ENCODE measurements at places on chromosomes 1 and 21.

GRCh38 chr1:9441451-9442133 is 97.7 kb upstream of the SLC25A33 start:
- DNase-seq, result no peak

- DNase-seq, result no peak
These were observed 66.1 kb downstream of the CD2 start for GRCh38 chr1:116820369-116820768.

DNA sequence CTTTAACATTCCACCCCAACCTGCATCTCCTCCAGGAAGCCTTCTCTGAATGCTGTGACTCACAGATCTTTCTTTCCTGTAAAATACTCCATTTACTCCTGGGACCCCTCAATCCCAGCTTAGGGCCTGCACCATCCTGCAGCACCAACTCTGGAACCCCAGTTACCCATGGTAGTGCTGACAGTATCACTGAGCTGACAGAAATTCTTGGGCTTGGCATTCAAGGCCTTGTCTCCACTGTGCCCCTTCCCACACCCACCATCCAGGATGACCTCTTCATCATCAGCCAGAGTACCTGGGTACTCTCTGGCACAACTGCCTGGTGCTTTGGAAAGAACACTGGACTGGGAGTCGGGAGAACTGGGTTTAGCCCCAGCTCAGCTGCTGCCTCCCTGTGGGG is 8.3 kb downstream of the CYB5RL start:
- DNase-seq, result no peak

DNA sequence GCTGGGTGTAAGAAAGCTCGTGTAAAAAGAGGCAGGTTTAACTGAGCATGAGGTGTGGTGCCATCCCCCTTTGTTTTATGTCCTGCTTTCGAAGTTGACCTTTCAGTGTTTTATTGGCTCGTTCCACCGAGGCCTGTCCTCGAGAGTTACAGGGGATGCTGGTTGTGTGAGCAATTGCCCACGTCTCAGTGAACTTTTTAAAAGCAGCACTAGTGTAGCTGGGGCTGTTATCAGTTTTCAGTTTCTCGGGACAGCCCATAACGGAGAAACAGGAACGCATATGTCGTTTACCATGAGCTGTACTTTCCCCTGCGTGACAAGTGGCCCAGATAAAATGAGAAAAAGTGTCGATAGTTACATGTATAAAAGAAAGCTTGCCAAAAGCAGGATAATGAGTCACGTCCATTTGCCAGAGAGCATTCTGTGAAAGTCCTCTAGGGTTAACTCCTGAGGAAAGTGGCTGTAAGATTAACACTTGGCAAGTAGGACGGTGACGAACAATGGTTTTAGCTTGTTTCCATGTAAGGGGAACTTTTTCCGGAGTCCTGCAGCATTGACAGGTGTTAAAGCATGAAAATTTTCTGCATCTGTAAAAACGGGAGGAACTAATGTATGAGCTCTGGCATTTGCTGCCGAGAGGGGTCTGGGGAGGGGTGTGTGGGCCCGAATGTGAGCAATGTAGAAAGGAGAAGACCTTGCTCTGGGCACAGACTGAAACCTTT is 7.8 kb upstream of the LRRC47 start:
- no peak for DNase-seq

DNA sequence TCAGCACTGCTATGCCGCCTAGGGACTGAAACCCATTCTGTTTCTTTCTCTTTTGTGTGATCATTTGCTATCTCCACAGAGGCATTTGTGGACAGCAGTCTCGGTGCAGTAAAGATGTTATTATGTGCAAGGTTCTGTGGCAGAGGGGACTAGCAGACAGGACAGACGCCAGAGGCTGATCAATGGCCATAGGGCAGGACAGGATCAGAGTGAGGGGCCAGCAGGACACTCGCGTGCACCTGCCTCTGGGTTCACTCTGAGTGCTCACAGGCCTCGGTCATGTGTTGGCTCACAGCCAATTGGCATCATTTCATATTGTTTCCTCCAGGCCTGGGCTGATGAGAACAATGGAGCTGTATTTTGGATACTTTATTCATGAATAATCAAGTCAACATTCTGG is 212.6 kb downstream of the TGFB2 start:
- DNase-seq, result no peak

- no peak for DNase-seq
These were observed 35.1 kb downstream of the DIRAS3 start for GRCh38 chr1:68015369-68015768.

DNA sequence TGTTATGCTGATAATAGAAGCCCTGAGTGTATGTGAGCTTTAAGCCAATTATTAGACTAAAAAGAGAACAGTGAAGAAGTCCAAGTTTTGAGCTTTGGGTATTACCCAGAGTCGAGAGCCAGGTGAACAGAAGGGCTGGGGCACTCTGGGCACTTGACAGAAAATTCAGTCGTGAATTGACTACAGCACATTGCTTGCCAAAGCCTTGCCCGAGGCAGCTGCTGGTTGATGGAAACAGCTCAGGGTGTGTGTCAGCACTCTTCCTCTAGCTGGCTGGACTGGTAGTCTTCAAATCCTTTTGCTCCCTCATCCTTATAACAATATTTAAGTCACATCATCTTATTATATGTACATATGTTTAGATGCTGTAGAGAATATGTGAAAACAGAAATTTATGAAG is 21.3 kb downstream of the PDE4B start:
- DNase-seq, result no peak

- DNase-seq, result no peak
These were observed 12.7 kb upstream of the B3GALNT2 start for GRCh38 chr1:235516862-235517446.

DNA sequence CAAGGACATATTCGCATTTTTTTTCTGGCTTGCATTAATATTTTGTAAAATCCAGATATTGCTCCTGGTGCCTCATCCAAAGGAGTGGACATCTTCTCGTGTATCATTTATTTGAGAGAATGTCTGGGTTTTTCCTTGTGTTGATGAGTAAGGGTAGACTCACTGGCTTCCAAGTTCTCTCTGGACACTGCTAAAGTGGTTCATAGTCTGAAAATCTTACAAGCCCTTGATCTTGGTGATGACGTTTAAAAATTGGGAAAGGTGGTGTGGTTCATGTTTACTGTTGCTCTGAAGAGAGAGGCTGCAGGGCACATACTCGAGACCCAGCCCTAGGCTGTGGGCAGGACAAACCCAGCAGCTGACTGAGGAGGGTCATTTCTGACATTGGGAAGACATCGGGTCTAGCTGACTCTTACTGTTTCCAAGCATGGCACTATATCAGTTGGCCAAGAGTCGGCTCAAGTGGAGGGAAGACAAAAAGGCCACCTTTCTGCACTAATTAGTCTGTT is 296.2 kb downstream of the LMX1A start:
- no peak for DNase-seq

GRCh38 chr1:225532240-225532944 is 104.6 kb upstream of the LBR start:
- no peak for DNase-seq

DNA sequence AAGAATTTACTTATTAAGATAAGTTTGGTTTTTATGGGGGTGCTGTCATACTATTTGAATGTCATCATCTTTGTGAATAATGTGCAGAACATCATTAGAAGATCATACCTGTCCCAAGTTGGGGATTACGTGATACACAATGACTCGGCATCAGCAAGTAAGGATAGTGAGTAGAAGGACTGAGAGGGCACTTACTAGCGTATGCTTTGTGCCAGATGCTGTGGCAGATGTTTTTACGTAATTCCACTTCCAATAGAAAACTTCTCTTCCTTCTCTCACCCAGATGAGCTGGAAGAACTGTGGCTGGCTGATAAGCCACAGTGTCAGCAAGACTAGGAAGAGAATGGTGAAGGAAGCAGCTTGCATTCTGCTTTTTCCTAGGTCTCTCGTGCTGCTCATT is 28.1 kb upstream of the TGFB2 start:
- no peak for DNase-seq

- DNase-seq, result no peak
These were observed 603 bp upstream of the DHRS3 start for GRCh38 chr1:12618661-12618964.

- DNase-seq, result no peak
These were observed 138.8 kb downstream of the ROR1 start for GRCh38 chr1:63912643-63913042.

- no peak for DNase-seq
These were observed 239.5 kb downstream of the TGFB2 start for GRCh38 chr1:218584418-218585155.

DNA sequence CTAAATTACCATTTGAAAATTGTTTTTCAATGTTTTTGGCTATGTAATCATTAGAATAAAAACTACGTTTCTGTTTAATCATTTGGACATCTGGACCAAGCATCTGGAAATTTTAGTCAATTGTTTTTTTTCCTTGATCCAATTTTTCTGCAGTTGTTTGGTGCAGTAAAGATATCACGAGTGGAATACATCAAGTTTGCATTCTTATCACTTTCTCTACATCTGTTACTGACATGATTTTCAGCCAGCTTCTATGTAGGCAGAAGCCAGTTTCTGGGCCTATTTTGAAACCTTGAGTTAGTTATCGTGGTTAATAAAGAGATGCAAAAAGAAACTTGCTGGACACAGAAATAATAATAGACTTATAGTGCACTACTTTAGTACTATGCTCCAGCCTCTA is 277.9 kb upstream of the ADAMTS5 start:
- no peak for DNase-seq

- DNase-seq, result no peak
These were observed 23.9 kb upstream of the FAAH start for GRCh38 chr1:46370214-46370633.

DNA sequence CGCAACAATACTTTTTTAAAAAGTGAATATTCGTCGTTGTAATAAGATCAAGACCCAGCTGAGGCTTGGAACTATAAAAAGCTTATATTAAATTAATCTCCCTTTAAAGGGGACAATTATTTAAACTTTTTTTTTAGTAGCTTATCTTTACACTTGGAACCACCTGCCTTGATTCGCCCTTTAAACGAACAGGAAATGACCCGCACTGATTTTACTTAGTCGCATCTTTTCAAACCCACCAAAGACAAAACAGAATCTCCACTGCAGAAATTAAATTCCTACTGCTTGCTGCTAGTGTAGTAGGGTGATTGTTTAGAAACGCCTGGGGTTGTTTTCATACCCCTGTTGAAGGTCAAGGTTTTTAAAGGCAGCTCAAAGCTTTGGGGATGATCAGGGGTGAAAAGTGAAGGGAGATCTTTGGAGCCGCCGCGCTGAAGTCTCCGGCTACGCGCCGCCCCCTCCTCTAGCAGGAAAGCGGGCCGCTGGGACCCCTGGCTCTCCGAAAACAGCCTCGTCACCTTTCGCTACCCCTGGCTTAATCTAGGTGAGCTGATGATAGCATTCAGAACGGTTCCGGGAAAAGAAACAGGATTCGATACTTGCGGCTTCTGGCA is 163.4 kb downstream of the RUNX1 start:
- no peak for DNase-seq

DNA sequence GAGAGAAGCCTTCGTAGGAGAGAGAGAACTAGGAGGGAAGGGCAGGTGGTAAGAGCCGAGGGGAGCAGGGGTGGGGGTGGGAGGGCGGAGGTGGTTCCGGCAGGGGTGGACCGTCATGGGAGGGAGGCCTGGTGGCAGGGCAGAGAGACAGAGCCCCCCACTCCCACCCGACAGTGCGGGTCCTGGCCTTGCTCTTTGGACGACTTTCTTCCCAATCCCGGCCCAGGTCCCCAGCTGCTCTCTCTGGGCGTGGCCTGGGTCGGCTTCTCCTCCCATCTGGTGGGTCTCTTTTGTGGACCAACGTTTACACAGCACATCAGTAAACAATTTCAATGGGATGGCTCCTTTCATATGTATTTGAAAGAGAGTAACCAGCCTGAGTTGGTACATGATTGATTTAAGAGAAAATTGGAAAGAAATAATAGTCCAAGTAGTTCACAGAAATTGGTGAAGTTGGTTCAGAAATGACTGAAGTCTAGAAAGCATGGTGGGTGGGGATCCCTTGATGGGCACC is 56.9 kb downstream of the LDLRAD2 start:
- no peak for DNase-seq

DNA sequence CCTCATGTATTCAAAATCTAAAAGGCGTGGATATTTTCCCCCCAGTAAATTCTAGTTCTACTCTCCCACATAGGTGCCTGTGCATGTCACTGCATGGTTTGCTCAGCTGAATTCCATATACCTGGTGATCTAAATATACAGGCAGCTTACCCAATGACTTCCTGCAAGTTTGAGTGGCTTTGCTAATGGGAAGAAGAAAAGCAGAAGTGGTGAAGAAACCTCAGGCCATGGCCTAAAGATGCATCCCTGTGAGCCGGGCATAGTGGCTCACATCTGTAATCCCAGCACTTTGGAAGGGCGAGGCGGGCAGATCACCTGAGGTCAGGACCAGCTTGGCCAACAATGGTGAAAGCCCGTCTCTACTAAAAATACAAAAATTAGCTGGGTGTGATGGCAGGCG is 11.5 kb downstream of the SLC44A3 start:
- DNase-seq, result no peak

DNA sequence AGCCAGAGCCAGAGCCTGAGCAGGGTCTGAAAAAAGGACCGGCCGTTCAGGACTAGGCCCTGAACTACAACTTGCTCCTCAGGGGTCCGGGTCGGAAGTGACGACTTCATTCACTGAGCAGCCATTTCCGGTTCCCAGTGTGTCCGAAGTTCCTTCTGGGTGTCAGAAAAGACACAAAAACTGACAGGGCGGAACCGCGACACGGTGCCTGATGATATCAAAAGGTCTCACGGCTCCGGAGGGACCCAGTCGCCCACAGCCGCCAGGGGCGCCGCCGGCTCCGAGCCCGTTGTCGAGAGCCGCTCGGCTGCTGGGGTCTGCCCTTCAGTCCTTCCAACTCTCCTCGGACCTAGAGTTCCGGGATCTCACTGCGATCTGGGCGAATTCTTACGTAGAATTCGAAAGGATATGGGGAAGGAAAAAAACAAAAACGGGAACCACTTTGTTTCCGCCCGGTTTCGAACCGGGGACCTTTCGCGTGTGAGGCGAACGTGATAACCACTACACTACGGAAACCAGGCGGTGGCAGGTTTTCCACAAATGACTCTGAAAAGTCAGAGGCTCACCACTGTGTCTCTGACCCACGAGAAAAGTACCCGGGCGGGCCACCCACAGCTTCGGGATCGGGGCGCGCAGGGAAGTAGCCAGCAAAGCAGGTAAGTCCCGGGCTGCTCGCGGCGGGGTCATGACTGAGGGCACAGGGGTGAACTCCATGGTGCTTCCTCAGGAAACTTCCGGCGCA is 31.8 kb upstream of the CFAP126 start:
- peak; percentile 95 for DNase-seq
